ENCODE measurements at places on chromosomes 7 and 10. TPM values are rescaled to one million over a fixed set of nuclear protein-coding genes. Genes with fewer than 3 reads are reported as not detected.

DNA sequence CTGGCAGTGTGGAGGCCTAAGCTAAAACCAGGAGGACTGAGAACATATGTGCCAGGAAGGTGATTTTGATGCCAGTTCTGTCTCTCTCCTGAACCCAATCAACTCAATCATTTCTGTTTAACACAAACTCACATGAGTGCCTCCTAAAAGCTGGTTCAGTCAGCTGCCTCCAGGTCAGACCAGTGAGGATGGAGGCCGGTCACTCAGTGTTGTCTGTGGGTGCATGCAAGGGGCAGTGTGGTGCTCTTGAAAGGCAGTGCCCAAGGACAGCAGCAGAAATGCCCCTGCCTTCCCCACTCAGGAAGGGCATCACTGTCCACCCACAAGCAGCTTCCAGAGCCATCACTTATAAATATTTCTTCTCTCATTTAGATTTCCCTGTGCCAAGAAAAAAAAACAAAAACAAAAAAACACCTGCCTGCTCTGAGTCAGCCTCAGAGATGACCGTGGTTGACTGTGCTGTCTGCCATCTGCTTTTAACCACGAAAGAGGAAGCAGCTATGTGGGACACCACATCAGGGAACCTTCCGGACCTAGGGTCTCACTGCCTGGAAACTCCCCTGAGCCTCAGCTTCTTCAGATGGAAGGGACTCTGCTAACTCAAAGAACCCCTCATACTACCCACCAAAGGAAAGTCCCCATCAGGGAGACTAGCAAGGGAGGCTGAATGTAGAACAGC is 39.1 kb downstream of the VOPP1 start:
- DNase-seq = no peak

Gene VAX1
- polyA plus RNA-seq = not detected

GRCh38 chr7:138565451-138566114 is 105.5 kb downstream of the TRIM24 start:
- no peak for DNase-seq

DNA sequence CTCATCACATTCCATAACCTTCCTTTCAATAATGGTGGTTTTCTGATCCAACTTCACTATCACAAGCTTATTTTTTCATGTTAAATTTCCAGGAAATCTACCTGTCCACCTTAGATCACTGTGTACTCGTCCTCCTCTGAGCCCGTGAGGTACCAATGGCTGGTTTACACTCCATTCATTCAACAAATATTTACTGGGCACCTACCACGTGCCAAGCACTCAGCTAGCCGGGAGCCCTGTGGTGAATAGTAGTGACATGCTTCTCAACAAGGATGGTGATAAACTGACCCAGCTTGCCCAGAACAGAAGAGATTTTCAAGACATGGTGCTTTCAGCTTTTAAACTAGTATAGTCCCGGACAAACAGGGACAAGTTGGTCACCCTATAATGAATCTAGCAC is 98.2 kb downstream of the FAM204A start:
- no peak for DNase-seq

GRCh38 chr7:43085992-43086391 is 26.5 kb upstream of the HECW1 start:
- DNase-seq = no peak

DNA sequence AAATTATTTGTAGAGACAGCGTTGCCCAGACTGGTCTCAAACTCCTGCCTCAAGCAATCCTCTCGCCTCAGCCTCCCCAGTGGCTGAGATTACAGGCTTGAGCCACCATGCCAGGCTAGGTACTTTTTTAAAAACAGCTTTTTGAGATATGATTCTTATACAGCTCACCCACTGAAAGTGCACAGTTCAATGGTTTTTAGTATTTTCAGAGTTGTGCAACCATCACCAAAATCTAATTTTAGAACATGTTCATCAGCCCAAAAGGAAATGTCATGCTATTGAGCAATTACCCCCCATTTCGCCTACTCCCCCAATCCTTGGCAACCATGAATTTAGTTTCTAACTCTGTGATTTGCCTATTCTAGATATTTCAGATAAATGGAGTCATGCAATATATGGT is 73.7 kb downstream of the EVX1 start:
- DNase-seq = no peak

Gene SPDYE11
- polyA plus RNA-seq = 1.9 TPM

DNA sequence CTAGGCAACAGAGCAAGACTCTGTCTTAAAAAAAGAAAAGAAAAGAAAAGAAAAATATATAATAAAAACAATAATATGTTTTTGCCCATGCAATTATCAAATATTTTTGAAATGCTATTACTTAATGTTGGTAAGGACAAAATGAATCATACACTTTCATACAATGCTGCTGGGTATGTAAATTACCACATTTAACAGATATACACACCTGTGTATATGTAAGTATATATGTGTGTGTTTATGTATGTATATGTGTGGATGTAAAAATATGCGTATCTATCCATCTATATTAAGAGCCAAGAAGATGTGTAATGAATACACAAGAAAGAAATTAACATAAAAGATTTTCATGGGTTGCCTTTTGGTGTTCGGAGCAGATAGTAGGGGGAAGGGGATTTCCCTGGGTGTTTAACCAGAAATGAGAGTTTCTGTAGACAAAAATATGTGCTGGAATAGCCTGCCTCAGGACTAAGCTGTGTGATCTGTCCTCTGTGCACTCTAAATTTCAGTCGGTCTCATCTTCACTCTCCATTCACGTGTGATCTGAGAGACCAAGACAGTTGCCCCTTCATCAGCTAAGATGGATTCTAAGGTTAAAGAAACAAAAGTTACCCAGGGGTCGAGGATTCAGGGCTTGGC is 61.2 kb downstream of the PRKCQ start:
- DNase-seq = no peak

DNA sequence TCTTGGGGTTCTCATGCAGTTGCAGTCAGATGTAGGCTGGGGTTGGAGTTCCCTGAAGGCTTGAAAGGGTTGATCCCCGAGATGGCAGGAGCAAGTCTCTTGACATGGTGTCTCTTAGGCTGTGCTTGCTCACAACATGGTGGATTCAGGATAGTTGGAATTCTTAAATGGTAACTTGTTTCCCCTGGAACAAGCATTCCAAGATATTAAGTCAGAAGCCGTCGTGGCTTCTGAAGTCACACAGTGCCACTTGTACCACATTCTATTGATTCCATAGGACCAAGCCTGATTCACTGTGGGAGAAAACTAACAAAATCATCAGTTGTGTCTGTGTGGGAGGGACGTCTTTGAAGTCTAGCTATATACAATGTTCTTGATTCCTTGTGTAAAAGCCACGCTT is 3.5 kb upstream of the SLC35B4 start:
- no peak for DNase-seq

Gene SCIN
- 0.80 TPM for polyA plus RNA-seq

DNA sequence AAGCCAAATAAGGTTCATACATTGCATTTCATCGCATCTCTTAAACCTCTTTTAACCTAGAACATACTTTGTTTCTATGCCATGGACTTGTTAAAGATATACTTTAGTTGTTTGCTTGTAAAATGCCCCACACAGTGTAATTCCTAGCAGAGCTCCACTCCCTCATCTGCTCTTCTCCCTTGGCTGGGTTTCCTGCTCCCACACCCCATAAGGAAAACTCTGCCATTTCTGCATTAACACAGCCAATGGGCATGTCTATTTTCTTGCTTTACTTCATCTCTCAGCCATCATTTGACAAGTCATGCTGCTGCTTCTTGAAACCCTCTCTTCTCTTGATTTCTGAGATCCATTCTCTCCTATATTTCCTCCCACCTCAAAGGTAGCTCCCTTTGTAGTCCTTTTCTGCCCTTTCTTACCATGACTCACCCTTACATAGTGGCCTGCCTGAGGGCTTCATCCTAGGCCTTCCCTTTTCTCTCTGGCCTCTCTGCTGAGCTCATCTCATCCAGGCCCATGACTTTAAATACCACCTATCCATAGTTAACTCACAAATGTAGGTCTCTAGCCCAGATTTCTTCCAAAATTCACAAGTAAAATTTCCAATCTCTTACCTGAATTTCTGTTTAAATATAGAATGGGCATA is 471.4 kb downstream of the ADRA2A start:
- no peak for DNase-seq
